ENCODE measurements at places on chromosomes 1 and 21.

DNA sequence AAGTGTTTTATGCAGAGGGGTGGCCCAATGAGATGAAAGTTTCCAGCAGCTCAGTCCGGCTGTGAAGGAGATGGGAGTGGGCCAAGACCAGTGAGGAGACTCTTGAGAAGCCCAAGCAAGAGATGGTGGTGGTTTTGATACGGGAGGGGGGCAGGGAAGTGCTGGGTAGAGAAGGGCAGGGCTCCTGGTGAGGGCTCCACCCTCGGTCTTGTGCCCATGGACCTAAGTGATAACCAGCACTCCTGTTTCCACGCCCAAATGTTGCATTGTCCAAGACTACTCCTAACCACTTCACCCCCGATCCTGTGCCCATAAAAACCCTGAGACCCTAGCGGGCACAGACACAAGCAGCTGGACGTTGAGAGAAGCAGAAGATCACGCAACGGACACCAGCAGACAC, 140.9 kb downstream of the MIS18A start:
- no peak for DNase-seq

DNA sequence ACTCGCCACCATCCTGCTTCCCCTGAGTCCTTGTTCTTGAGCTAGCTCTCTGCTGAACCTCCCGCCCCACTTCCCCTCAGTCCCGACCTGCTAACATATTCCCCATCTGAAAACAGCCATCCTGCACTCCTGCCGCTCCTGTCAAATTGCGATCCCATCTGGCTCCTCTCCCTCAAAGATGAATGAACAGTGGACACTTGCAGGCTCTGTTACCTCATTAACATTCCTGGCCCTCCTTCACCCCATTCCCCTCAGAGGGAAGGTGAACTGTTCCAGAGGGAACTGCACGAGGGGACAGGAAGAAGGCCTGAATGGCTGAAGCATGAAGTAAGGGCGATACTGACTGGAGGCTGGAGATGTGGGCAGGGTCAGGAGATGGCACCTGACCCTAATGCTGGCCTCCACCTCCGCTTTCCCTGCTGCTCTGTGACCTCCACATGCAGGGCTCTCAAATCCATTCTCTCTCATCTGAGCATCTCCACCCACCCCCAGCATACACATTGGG, 7.4 kb upstream of the CELSR2 start:
- DNase-seq, result no peak

- DNase-seq, result no peak
These were observed 904 bp downstream of the KLF17 start for GRCh38 chr1:44119525-44119924.

DNA sequence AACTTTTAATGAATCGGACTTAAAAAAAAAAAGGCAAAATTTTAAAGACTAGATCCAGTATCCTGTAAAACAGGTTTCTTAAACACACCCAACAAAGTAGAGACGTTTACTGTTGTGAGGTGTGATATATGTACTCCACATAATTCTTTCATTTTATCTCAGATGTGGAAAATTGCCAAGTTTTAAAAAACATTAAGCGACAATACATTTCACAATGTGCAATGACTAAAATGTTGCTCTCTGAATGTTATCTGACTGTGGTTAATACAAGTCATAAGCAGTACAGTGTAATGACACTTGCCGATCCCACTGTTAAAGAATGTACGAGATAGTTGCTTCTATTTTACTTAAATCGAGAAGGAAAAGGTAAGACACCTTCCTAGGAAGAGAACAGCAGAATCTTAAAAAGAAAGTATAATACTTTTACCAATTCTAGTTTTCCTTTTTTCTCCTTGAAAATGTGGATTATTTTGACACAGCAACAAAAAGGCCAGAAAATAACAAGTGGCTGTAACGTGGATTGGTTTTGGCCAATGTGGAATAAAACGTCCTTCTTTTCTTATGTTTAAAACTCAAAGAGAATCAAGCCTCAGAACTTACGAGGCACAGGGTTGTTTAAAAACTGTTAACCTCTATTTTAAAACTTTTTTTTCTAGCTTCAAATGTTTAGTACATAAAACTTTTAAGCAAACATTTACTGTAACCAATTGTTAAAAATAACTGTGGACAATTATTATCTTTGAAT, 51.4 kb downstream of the TP53BP2 start:
- DNase-seq, result no peak

DNA sequence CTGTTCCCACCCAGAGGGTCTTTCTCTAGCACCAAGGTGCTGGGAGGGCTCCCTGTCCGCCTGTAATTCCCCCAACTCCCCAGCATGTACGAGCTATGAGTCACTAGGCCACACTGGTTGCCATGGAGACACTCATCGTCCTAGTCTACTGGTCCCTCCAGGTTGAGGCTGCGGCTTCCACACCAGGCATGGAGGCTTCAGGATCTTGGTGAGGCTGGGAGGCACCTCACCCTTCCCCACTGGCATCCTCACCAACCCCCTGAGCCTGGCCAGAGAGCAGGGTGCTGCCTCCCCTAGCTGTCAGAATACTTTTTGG, 75.6 kb upstream of the KAZN start:
- no peak for DNase-seq
